ENCODE measurements at places on chromosomes 11 and 22. TPM values are rescaled to one million over a fixed set of nuclear protein-coding genes. Genes with fewer than 3 reads are reported as not detected.

CRYBA4 gene
- total RNA-seq = not detected

C11orf91 gene
- 0.19 TPM for total RNA-seq

TTC36 gene
- 2.7 TPM for total RNA-seq

IL18 gene
- 3.5 TPM for total RNA-seq

PDE3B gene
- 0.98 TPM for total RNA-seq

RFPL3 gene
- total RNA-seq = not detected

DYNC2H1 gene
- total RNA-seq = 60.9 TPM

OR2D2 gene
- 0.40 TPM for total RNA-seq

OR10G8 gene
- not detected for total RNA-seq

ANGPTL5 gene
- total RNA-seq = not detected

CARD18 gene
- not detected for total RNA-seq

XNDC1N gene
- total RNA-seq = 9.7 TPM

FBLN1 gene
- 1.1 TPM for total RNA-seq

FGF19 gene
- not detected for total RNA-seq

SMC1B gene
- not detected for total RNA-seq

CCDC83 gene
- total RNA-seq = not detected

OR56A1 gene
- total RNA-seq = not detected

XKR3 gene
- total RNA-seq = not detected

OSBP2 gene
- total RNA-seq = 6.3 TPM

TECTA gene
- 0.32 TPM for total RNA-seq

NEFH gene
- not detected for total RNA-seq

P2RY2 gene
- total RNA-seq = not detected

TPBGL gene
- not detected for total RNA-seq

SEZ6L gene
- not detected for total RNA-seq

OR51E2 gene
- total RNA-seq = not detected

DUSP8 gene
- 0.15 TPM for total RNA-seq

MS4A6E gene
- not detected for total RNA-seq

BTG4 gene
- not detected for total RNA-seq

GPHA2 gene
- not detected for total RNA-seq

CSNK1E gene
- total RNA-seq = 152 TPM

MMP10 gene
- 0.72 TPM for total RNA-seq

SLC22A12 gene
- total RNA-seq = not detected

PLEKHB1 gene
- total RNA-seq = 5.8 TPM

TTC17 gene
- 108 TPM for total RNA-seq

TMPRSS5 gene
- 47.6 TPM for total RNA-seq

OR8D1 gene
- total RNA-seq = not detected

OR6A2 gene
- 0.19 TPM for total RNA-seq

OR9I1 gene
- total RNA-seq = not detected

ART5 gene
- not detected for total RNA-seq

NLRP14 gene
- not detected for total RNA-seq

RSF1 gene
- total RNA-seq = 58.8 TPM

TEX54 gene
- not detected for total RNA-seq

CCDC116 gene
- total RNA-seq = not detected

SLC17A6 gene
- not detected for total RNA-seq

PANX3 gene
- total RNA-seq = not detected
